ENCODE measurements at places on chromosomes 11 and 22.

DNA sequence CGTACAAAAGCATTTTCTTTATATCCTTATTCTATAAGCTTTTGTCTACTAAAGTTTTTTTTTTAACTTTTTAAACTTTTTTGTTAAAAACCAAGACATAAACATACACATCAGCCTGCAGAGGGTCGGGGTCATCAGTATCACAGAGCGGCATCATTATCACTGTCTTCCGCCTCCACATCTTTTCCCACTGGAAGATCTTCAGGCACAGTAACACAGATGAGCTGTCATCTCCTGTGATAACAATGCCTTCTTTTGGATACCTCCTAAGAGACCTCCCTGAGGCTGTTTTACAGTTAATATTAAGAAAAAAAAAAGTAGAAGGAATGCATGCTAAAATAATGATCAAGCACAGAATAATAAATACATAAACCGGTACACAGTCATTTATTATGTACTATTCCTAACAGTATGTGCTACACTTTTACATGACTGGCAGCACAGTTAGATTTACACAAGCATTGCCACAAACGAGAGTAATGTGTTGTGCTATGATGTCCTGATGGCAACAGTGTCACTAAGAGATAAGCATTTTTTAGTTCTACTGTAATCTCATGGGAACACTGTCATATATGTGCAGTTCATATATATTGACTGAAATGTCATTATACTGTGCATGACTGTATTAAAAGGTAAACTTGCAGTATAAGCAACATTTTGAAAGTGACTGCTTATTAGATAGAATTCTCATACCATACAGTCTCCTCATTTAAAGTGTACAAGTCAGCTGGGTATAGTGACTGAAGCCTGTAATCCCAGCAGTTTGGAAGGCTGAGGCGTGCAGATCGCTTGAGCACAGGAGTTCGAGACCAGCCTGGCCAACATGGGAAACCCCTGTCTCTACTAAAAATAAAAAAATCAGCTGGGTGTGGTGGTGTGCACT, 58.6 kb downstream of the KDM2A start:
- no peak for DNase-seq

GRCh38 chr11:35600331-35600838, 17.9 kb upstream of the FJX1 start:
- no peak for DNase-seq

DNA sequence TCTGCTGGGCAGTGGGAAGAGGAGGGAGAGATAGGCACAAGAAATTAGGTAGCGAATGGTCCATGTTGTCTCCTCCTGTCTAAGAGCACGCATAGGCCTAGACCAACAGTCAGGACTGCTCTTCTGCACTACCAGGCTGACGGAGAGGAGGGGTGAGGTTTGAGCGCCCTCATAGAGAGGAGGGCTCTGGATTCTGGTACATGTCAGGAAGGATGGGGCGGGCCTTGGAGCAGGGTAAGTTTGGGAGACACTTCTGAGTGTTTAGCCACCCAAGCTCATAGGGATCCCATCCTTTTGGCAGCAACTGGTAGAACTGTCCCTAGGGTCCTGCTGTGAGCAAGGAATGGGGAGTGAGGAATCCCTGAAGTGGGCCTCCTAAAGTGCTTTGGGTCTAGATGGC, 60.4 kb downstream of the KCNC1 start:
- no peak for DNase-seq

DNA sequence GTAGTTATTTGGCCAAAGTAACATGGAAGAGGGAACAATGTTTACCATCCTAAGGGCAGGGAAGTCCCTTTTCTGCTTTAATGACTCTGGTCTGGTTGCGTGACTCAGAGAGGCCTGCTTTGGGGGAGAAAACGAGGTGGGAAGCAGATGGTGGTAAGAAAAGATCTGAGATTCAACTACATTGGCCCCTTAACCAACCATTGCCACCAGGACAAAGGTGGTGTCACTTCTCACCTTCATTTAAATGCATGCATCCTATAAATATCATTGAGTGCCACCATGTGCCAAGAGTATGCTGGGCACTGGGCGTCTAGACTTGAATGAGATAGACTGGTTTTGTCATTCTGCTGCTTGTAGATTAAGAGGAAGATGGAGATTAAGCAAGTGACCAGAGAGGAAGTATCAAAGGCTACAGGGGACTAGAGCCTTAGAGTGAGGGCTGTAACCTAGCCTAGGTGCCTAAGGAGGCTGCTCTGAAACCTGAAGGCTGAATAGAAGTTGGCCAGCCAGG, 3.6 kb upstream of the SORL1 start:
- DNase-seq: no peak

DNA sequence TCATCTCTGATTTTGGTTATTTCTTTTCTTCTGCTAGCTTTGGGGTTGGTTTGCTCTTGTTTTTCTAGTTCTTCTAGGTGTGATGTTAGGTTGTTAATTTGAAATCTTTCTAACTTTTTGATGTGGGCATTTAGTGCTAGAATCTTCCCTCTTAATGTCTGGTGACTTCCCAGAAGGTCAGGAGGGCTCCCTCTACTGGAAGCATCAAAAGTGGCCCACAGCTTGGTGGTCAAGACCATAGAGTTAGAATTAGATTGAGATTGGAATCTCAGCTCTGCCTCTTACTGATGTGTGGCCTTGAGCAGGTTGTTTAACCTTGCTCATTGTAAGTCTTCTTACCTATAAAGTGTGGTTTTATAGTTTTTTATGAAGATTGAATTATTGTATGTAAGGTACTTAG, 99.3 kb downstream of the FDX1 start:
- no peak for DNase-seq

DNA sequence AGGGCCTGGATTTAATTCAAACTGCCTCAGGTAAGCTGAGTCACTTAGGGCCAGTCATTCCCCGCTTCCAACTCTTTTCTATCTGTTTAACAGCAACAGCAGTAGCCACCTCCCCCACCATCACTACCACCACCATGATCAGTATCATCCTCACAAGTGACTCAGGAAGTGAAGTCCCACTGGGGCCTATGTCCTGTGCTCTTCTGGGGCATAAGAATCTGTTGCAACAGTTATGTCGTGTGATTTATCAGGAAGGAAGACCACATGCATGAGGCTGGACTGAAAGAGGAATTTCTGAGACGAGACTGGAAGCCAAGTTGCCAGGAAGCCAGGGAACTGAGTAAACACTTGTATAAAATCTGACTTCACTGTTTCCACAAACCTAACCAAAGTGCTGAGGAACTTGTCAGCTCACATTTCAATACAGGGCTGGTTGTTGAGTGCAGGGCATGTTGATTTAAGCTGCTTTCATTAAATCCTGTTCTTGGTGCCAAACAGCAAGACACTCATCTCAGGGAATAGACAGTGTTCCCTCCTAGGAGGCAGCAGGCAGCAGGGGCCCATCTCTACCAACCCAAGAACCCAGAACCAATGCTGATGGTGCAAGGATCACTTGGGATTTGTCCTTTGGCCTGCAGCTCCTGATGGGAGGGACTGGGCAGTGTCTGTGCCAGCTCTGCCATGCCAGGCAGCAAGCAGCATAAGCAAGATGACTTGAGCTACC, 226.7 kb upstream of the NARS2 start:
- no peak for DNase-seq

- DNase-seq: no peak
These were observed 7.0 kb downstream of the CHST1 start for GRCh38 chr11:45658292-45658991.

GRCh38 chr11:58927393-58928106, 11.7 kb upstream of the GLYATL1 start:
- peak; percentile 4 for DNase-seq

DNA sequence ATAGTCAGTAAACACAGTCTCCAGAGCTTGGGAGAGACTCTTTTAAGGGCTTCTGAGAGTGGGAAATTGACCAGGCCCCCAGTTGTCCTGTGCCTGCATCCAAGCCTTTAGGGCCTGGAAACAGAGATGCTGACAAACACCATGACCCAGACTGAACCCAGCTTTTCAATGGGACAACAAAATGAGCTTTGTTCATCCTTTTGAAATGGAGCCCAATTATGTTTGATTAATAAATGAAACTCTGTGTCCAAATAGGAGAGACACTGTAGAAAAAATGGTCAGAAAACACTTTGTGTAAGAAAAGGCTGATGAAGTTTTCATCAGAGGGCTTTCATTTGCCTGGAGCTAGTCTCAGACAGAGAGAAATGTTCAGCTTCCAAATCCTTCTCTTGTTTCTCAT, 146.0 kb downstream of the RRAS2 start:
- no peak for DNase-seq

GRCh38 chr22:43945632-43946383, 9.4 kb upstream of the SAMM50 start:
- peak; percentile 66 for DNase-seq

GRCh38 chr11:95406271-95406670, 175.3 kb upstream of the SESN3 start:
- no peak for DNase-seq

- no peak for DNase-seq
These were observed 165.2 kb upstream of the E2F8 start for GRCh38 chr11:19405966-19406365.
